ENCODE measurements at places on chromosomes 5 and 9.

GRCh38 chr5:69276422-69277174 lies 41.9 kb downstream of the CDK7 start:
- DNase-seq, result no peak

DNA sequence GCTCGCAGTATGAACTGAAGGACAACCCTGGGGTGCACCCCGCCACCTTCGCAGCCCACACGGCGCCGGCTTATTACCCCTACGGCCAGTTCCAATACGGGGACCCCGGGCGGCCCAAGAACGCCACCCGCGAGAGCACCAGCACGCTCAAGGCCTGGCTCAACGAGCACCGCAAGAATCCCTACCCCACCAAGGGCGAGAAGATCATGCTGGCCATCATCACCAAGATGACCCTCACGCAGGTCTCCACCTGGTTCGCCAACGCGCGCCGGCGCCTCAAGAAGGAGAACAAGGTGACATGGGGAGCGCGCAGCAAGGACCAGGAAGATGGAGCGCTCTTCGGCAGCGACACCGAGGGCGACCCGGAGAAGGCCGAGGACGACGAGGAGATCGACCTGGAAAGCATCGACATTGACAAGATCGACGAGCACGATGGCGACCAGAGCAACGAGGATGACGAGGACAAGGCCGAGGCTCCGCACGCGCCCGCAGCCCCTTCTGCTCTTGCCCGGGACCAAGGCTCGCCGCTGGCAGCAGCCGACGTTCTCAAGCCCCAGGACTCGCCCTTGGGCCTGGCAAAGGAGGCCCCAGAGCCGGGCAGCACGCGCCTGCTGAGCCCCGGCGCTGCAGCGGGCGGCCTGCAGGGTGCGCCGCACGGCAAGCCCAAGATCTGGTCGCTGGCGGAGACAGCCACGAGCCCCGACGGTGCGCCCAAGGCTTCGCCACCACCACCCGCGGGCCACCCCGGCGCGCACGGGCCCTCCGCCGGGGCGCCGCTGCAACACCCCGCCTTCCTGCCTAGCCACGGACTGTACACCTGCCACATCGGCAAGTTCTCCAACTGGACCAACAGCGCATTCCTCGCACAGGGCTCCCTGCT lies 3.8 kb downstream of the IRX1 start:
- DNase-seq, result no peak

DNA sequence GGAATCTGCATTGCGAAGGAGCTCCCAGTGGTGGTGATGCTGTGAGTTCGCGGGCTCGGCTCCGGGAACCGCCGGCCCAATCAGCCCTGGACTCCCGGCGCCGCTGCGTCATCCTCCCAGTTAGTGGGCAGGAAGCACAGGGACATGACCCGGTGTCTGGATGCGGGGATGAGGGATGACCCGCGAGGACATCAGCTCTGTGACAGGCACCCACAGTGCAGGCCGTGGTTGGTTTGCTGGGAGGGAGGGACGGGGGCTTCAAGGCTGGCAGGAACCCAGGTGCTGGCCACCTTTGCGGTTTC lies 996 bp downstream of the NXNL2 start:
- DNase-seq, result no peak

GRCh38 chr5:53405396-53405795 lies 75.0 kb upstream of the FST start:
- DNase-seq, result no peak

DNA sequence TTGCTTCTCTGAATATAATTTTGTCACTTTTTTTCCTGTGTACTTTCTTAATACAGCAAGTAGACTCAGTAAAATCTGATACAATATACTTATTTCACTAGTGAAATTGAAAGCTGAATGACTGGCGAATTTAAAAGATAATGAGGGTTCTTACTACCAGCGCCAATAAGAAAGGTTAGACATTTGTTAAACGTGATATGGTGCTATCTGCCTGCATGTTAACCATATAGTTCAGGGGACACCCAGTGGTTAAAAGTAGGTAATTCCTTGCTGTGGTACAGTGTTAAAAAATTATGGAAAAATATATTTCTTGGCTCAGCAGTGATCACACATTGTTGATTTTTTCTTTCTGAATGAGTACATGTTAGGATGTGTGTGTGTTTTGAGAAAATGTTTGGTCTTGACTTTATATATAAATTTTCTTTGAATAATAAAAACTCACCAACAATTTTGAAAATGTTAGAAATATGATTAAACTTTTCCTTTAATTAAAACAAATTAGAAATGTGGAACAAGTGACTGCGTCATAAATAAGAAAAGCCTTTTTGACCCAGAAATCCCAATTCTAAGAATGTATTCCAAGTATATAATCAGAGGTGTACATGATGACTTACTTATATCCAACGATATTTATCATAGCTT lies 25.8 kb downstream of the CAST start:
- DNase-seq, result no peak

- DNase-seq, result no peak
Measured at GRCh38 chr5:141919218-141920119, 4.2 kb upstream of the DELE1 start.

DNA sequence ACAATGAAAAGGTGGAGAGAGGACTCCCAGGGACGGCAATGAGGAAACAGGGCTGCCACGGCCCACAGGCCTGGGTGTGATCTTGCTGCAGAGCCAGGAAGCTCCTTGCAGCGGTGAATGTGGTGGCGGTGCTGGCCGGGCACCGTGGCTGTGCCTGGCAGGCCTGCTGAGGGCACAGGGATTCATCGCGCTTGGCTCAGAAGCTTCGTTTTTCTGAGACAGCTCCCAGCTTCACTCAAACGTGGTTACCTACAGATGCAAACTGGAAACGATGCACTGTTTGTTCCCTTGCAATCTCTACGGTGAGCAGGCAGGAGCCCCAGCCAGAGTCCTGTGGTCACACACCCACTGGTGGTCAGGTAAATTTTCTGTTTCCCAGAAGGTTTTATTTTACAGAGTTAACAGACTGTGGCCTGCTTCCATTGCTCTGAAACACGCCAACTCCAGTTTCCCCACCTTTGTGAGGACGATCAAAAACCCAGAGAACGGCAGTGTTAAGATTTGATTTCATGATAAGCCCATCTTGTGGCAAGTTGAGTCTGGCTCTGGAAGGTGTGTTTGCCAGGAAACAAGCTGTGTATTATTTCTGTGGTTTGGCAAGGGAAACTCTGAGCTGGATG lies 183.9 kb downstream of the AUH start:
- DNase-seq, result no peak

All from stimulated activated CD4-positive, alpha-beta T cell treated with anti-CD3 and anti-CD28 coated beads, Interleukin-2, amount 100 ng/mL, for 48 hours (primary cell).